ENCODE measurements at places on chromosomes 5 and 9.

DNA sequence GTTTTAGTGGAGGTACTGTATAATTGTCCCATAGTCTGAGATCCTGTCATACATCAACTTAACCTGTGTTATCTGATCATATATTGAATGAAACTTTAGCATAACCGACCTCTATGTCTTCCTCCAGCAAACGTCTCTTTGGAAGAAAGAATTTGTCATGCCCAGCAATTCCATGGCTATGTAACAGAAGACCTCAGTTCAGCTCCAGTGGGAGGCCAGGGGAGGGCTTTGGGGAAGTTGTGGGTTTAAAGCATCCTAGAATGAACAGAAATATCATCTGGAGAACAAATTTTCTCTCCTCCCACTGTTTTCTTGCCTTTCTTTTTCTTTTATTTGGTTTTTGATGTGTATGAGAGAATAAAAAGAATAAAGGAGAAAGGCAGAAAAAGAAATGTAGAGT lies 164.5 kb downstream of the GAS1 start:
- no peak for DNase-seq

- no peak for DNase-seq
Measured at GRCh38 chr9:95032580-95033341, 284.7 kb downstream of the FANCC start.

DNA sequence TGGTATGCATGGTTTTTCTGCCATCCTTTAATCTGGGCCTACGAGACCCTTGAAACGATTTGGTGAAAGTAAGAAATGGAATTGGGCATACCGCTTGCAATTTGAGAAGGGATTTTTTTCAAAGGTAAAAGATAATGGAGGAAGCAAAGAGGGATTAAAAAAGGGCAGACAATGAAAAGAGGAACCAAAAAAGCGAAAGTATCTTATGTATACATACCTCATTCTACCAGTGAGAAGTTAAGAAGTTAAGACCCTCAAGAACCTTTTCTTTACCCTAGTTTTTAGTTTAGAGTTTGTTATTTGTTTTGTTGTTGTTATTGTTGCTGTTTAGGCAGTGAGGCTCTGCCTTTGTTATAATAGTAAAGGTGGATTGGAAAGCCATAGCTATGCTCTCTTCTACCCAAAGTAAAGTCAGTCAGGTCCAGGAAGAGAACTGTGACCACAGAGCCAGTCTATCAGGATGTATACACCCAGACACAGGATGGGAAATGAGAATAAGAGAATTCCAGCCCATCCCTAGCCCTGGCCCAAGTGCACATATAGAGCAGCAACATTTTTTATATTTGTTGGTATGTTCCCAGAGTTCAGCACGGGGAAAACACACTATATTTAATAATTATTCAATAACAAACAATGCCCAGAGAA lies 166.6 kb downstream of the RFX3 start:
- no peak for DNase-seq

DNA sequence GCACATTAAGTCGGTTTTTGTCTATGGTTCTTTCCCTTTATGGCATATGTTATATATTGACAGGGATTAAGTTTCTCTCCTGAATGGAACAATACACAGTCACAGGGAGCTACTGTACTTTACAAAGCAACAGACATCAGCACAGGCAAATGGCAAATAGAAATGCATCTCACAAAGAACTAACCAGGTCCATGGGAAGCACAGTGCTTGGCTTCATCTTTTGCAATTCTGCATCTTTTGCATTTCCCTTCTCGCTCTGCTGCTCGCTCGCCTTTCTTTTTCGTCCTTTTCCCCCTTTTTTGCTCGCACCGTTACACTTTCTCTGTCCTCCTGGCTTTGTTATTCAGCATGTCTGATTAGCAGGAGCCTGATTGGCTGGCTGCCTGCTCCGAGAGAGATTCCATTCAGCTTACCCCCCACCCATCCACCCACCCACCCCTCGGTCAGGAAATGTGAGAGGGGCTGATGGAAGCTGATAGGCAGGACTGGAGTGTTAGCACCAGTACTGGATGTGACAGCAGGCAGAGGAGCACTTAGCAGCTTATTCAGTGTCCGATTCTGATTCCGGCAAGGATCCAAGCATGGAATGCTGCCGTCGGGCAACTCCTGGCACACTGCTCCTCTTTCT lies at the start of gene ADAMTSL1:
ADAMTSL1 (plus strand) TSS at position 502 of the 628 bp plus-strand sequence; CDS start at position 582, 80 bp downstream.
- DNase-seq: no peak

All from BJ (cell line).